ENCODE measurements at places on chromosomes 2 and 18.

DNA sequence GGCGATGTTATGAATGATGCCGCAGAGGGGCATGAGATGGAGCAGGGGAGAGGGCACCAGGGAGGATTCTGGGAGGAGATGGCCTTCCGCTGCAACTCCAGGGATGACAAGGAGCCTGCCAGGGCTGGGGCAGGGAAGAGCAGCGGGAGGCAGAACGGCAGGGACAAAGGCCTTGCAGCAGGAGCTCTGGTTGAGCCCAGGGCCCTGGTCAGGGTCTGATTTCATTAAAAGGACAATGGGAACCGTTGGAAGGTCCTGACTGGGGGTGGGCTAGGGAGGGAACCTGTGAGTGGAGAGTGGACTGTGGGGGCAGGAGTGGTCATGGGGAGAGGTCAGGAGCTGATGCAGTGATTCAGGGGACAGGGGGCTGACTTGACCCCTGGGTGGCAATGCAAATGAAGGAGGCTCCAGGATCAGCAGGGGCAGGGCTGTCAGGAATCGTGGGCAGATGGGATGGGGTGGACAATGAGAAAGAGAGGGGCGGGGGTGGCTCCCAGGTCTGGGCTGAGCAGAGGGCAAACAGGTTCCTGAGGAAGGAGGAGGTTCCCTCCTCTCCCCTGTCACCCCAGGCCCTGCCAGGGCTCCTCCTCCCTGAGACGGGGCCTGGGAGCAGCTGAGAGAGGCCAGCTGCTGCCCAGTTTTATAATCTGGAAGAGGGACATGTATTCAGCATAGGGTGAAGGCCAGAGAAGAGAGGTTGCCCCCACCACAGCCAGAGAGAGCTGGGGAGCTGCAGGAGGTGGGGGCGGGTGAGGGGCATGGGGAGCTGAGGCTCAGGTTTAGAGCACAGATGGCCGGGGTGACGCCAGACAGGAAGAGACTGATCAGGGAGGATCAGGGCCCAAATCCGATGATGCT, 7.3 kb upstream of the DUSP2 start:
- no peak for DNase-seq

- DNase-seq: no peak
Measured at GRCh38 chr2:3112131-3112530, 265.5 kb downstream of the EIPR1 start.

DNA sequence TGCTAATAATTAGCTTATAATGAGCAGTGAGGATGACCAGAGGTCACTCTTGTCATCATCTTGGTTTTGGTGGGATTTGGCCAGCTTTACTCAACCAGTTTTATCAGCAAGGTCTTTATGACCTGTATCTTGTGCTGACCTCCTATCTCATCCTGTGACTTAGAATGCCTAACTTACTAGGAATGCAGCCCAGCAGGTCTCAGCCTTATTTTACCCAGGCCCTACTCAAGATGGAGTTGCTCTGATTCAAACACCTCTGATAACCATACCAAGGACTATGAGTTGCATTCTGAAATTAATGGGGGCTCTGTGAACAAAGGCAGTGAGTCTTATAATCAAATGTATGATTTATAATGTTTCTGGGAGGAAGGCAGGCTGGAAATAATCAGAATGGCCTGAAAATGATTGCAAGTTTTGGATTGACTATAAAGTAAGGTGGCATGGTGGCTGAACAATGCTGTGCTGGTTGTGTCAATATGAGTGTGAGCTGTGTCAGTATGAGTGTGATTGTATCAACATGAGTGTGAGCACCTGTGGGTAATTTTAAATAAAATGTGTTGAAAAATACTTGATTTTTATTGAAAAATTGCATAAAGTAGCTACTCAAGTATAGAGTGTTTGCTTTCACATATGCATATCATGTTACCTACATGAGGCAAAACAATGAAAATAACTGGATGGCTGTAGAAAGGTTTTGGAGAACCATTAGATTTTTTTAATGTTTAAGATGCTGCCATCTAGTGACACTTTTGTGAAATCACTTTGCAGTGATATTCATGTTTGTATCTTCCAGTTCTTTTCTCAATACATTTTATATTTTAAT, 103.0 kb downstream of the KYNU start:
- DNase-seq: no peak

GRCh38 chr2:65979446-65979845, 455.5 kb upstream of the MEIS1 start:
- DNase-seq: no peak

- DNase-seq: no peak
Measured at GRCh38 chr18:72456802-72457201, 87.3 kb downstream of the CBLN2 start.

- no peak for DNase-seq
Measured at GRCh38 chr2:234453216-234453615, 43.7 kb downstream of the ARL4C start.

GRCh38 chr2:228447266-228447915, 265.9 kb upstream of the SPHKAP start:
- DNase-seq: no peak

- no peak for DNase-seq
Measured at GRCh38 chr2:139885921-139886498, 1105.8 kb upstream of the NXPH2 start.

GRCh38 chr2:65479524-65479923, 47.1 kb upstream of the SPRED2 start:
- no peak for DNase-seq

- no peak for DNase-seq
Measured at GRCh38 chr2:186891185-186891621, 42.2 kb upstream of the ZSWIM2 start.

- DNase-seq: no peak
Measured at GRCh38 chr2:54461261-54461660, 5.1 kb downstream of the SPTBN1 start.

- no peak for DNase-seq
Measured at GRCh38 chr2:47160211-47160610, 5.1 kb upstream of the STPG4 start.

DNA sequence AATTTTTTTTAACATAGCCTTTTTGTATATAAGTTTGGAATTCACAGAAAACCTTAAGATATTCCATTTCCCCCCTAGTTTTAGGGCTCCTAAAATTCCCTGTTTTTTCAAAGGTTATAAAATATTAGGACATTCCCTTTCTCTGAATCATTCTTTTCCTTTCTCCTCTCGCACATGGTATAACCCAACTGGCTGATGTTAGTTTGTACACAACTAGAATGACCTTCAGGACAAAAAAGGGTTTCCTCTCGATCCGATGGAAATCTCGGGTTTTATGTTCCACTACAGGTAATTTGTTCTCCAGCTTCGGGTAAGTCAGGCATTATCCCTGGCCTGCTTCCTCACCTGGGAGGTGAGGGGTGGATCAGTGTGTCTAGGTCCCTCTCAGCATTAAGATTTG, 215.1 kb downstream of the LDLRAD4 start:
- no peak for DNase-seq

- no peak for DNase-seq
Measured at GRCh38 chr18:36993068-36993467, 164.1 kb downstream of the KIAA1328 start.

GRCh38 chr18:34820360-34821065, 110.4 kb downstream of the DTNA start:
- DNase-seq: no peak

GRCh38 chr2:230874456-230874855, 9.7 kb downstream of the ITM2C start:
- DNase-seq: no peak

DNA sequence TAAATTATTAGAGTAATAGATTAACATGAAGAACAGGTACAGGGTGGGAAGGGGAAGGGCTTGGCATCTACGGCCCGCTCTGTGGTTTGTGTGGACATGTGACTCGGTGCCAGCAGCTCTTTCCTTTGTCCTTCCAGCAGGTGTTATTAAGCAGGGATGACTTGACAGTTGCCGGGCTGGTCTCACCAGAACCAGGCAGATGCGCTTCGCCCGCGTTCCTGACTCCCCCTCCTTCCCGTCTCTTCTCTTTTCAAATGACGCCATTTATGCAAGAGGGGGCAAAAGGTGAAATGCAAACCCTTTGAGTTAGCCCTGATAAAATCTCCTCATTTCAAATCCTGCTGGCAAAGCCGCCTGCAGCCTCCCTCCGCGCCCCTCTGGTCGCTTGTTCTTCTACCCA, 38.9 kb upstream of the MGAT4A start:
- no peak for DNase-seq

- no peak for DNase-seq
Measured at GRCh38 chr2:96203130-96204028, 5.2 kb downstream of the STARD7 start.

DNA sequence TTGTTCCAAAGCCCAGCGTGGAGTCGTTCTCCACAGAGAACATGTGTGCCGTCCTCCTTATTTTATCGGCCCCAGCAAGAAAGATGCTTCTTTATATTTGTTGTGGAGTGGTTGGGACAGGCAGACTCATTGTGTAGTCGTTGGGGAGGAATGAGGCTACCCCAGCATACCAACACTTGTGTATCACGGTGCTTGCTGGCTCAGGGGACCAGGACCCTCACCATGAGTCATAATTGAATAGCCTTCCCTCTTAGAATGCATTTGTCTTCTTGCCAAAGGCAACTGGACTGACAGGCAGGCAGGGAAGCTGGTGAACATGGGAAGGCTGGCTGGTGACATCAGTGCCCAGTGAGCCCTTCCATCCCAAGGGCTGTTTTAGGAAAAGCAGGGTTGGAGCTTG, 4.7 kb downstream of the CAPN10 start:
- no peak for DNase-seq

- DNase-seq: no peak
Measured at GRCh38 chr2:95525294-95526035, 40.9 kb upstream of the TRIM43B start.

DNA sequence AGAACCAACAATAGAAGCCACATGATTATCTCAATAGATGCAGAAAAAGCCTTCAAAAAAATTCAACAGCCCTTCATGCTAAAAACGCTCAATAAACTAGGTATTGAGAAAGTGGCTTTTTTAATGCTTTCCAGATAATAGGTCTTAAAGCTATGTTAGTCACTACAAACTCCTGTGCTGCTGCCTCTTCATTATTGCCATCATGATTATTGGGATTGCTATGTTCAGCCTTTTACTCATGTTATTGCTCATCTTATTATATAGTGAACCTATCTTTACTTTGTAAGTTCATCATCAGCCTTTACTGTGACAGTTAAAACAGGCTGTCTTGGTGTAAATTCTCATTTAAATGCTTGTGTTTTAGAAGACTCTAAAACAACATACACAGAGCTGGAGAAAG, 1557.2 kb upstream of the ZEB2 start:
- no peak for DNase-seq

- DNase-seq: no peak
Measured at GRCh38 chr2:191051177-191051576, 37.2 kb upstream of the STAT1 start.

GRCh38 chr2:86078774-86079545, 26.7 kb downstream of the POLR1A start:
- no peak for DNase-seq

GRCh38 chr2:133871545-133872209, 303.4 kb upstream of the NCKAP5 start:
- no peak for DNase-seq

DNA sequence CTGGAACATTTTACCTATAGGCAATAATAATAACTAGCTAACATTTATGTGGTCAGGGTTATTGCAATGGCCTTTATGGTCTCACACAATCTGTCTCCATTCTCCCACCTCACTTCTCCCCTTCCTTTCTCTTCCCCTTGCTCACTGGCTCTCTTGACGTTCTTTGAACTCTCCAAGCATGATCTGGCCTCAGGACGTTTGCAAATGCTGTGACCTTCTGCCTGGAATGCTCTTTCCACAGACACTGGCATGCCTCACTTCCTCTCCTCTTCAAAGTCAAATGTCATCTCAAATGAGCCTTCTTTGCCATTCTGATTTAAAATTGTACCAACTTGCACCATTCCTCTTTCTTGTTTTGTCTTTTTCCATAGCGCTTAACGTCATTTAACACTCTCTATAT, 25.3 kb upstream of the GCG start:
- no peak for DNase-seq

DNA sequence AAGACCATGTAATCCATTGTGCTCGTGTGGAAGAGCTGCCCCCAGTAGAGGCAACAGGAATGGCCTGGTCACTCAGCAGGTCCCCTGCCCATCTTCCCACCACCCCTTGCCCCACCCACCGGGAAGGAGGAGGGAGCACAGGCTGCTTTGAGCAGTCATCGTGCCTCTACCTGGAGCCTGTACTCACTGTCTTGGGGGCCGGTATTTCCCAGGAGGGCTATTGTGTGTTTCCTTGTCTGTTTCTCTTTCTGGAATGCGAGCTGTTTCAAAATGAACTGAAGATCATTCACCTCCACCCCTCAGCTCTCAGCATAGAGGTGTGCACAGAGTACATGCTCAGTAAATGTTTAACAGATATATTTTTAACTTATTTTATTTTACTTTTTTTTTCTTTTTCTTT, 7.7 kb upstream of the AMMECR1L start:
- no peak for DNase-seq

DNA sequence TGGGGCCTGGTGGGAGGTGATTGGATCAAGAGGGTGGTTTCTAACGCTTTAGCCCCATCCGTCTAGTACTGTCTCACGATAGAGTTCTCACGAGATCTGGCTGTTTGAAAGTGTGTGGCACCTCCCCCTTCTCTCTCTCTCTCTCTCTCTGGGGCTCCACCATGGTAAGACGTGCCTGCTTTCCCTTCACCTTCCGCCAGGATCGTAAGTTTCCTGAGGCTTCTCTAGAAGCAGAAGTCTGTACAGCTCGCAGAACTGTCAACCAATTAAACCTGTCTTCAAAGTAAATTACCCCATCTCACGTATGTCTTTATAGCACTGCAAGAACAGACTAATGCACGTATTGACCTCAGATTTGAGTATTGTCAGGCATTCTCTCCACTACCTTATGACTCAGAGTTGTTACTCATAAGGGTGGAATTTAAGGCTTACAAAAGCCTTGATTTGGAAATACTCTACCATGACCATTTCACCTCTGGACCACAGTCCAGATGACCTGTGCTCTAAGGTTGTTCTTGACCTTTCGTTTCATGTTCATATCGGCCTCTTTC, 99.5 kb upstream of the AGAP1 start:
- DNase-seq: no peak

- no peak for DNase-seq
Measured at GRCh38 chr2:61950571-61951315, 45.3 kb downstream of the COMMD1 start.

Data from activated T-cell treated with anti-CD3 and anti-CD28 coated beads for 48 hours (primary cell).